Neuronal stem cell (in vitro differentiated cells): ENCODE measurements at places on chromosomes 12 and 14.

- peak; percentile 62 for DNase-seq
These were observed 52.0 kb upstream of the RNU6-8 start for GRCh38 chr14:32254952-32255679.

DNA sequence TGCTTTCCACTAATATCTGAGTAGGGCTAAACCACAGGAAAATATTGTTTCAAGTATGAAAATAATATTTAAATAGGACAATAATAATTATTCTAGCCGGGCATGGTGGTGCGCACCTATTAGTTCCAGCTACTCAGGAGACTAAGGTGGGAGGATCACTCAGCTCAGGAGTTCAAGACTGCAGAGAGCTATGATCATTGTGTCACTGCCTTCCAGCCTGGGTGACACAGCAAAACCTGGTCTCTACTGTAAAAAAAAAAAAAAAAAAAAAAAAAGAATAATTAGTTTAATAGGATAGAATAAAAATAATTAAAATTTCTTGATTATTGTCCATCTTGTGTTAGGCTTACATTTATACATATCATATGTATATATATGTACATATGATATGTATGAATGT lies 38.5 kb upstream of the BAZ1A start:
- no peak for DNase-seq

GRCh38 chr14:99146616-99147365 lies 125.2 kb downstream of the BCL11B start:
- no peak for DNase-seq

DNA sequence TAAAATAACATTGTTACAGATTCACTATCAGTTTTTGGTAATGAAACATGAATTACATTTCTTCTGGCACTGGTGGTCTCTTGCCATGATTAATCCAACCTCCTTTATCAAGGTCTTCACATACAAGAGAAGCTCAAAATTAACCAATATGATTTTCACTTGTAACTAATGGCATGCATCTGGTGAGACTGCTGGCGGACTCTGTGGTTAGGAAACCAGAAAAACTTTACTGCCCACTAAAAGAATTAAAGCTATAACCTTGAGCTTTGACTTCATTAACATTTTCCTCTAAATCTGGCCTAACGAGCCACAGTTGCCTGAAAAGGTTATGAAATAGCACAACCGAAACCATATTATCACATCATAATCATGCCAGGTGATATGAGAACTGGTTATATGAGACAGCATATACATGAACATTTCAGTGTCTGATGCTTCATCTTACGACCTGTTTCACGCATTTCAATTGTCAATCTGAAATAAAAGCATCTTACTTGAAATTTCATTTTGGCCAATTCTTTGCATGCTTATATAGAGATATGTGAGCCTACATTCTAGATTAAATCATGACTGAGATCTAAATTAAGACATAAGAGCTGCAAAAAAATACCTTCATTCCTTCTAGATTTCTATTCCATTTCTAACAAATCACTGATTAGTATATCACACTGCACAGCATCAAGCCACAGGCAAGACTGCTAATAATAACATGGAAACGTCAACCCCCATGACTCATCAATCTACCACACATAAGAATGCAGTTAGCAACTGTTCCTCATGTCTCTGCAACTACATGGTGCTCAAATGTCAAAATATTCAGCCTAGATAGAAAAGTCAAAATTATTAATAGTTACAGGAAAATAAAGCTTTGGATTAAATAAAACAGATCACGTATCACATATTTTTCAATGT lies 89.3 kb downstream of the OSBPL8 start:
- DNase-seq, result no peak

GRCh38 chr12:65695113-65695865 lies 129.0 kb upstream of the HMGA2 start:
- no peak for DNase-seq
